ENCODE measurements at places on chromosomes 1 and 21.
A peak's percentile ranks its signal among the peaks of the same experiment; 100 is the strongest.

GRCh38 chr1:70034403-70034802, 171.0 kb downstream of the LRRC40 start:
- peak; percentile 57 for DNase-seq

DNA sequence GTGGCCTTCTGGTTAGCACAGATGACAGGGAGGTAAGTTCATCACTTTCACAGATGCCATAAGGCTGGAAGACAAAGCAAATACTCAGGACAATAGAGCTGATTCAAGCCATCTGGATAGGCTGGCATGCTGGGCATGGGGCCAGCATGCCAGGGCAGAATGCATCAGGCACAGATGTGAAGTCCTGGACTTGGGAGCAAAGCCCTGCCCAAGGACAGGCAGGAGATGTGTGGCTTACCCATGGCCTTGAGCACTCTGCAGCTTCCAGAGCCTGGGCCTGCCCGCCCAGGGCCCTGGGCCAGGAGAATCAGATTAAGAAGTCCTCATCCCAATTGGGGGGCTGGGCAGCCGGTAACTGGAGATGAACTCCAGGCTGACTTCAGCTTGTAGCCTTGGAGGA, 135.7 kb upstream of the ZC3H12A start:
- DNase-seq = no peak

- DNase-seq = no peak
These were observed 29.0 kb downstream of the ETS2 start for GRCh38 chr21:38834725-38835124.

- DNase-seq = no peak
These were observed 1.3 kb upstream of the IL19 start for GRCh38 chr1:206769304-206769731.

- no peak for DNase-seq
These were observed 504 bp downstream of the H6PD start for GRCh38 chr1:9235096-9235459.

DNA sequence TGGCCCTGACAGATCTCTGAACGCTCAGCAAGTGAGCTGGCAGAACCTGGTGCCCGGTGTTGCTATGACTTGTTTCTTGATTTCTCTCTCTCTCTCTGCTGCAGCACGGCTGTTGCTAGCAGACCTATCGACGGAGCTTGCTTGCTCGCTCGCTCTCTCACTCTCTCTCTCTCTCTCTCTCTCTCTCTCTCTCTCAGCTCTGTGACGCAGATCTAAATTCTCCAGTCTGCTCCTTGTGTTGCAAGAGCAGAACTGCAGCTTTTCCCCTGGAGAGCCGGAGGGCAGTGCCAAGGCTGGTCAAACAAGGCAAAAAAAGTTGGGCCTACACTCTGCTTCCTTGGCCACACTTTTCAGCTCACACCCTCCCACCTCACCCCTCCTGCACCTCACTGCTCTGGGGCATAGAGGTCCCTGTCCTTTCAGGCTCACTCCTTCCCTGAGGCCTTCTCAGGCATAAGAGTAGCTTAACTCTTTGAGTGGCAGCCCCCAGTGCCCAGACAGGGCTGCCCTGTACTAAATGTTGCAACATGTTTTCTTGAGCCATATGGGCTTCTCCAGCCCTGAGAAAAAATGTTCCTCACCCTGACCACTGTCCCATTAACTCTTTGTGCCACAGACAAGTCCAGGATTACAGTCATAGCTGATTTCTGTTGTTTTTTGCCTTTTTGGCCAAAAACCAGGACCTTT, 72.2 kb downstream of the CD46 start:
- DNase-seq = peak; percentile 84

GRCh38 chr1:245682638-245683628, 528.1 kb downstream of the KIF26B start:
- DNase-seq = no peak

DNA sequence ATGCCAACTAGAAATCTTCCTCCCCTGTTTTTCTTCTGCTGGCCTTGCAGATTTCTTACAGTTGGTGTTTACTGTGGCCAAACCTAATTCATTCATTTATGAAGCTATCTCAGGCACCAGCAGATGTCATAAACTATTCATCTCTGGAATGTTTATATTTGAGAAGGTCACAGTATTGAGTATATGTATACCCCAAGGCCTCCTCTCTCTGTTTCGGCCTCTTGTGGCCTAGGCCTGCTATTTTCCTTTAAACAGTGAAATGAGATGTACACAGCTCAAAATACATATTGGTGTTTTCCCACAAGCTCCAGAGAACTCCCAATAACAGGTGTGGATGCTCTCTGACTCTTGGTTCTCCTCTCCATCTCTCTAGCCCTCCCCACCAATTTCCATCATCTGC, 520.7 kb upstream of the CAMK1G start:
- DNase-seq = no peak

Data from Kasumi-1 (cell line).